A673 (cell line): ENCODE measurements at places on chromosomes 7 and 10. TPM values are rescaled to one million over a fixed set of nuclear protein-coding genes. Genes with fewer than 3 reads are reported as not detected.

DNA sequence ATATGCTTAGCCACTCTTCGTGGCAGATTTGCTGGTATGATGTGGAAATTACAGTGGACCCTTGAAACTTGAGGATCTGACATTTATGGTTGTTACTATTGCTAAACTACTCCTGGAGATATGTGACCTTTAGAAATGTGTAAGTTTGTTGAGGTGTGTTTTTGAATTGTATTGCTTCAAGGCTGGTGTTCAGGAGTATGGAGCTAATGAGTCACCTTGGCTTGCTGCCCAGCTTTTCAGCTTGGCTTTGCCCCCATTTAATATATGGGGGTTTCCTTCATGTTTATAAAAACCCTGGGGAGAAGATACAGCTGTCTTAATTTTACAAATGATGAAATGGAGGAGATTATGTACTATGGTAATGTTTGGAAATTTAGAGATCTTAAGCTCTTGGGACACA, 11.6 kb downstream of the HBP1 start:
- peak overlapping the region; percentile 70 for H3K27ac ChIP-seq
- no peak overlapping the region for H3K4me3 ChIP-seq
- DNase-seq, result peak; percentile 73
- peaks cover 12% of the 10 kb centered on the region for H3K36me3 ChIP-seq

- no peaks in the 10 kb centered on the region for H3K36me3 ChIP-seq
- H3K4me3 ChIP-seq, result no peak overlapping the region
- H3K4me1 ChIP-seq, result no peaks in the 10 kb centered on the region
- no peaks in the 10 kb centered on the region for H3K27me3 ChIP-seq
- no peak overlapping the region for H3K27ac ChIP-seq
Observed at GRCh38 chr10:71459513-71459912, 62.8 kb downstream of the CDH23 start.

DNA sequence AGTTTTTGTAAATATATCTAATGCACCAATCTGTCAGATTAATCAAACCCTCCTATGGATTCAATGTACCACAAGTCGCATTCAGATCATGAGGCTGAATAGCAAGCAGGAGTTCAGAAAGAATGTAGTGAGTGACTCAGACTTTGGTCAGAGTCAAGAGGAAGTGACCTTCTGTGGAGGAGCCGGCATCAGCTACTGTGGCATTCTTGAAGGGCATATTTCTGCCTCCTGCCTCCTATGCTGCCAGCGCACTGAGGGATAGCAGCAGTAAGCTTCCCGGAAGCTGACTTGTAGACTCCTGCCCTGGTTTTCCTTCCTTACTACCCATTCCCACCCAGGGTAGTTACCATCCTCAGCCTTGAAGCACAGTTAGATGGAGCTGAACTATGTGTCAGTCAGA, 867.5 kb downstream of the NRG3 start:
- H3K36me3 ChIP-seq, result no peaks in the 10 kb centered on the region
- no peaks in the 10 kb centered on the region for H3K4me1 ChIP-seq
- DNase-seq, result no peak
- no peaks in the 10 kb centered on the region for H3K27me3 ChIP-seq
- H3K27ac ChIP-seq, result no peak overlapping the region

GRCh38 chr7:102230593-102230992, 56.1 kb upstream of the SH2B2 start:
- no peaks in the 10 kb centered on the region for H3K4me1 ChIP-seq
- H3K27me3 ChIP-seq, result no peaks in the 10 kb centered on the region
- DNase-seq, result no peak

GRCh38 chr10:129971381-129972144, 7.5 kb upstream of the EBF3 start:
- no peaks in the 10 kb centered on the region for H3K36me3 ChIP-seq
- H3K27ac ChIP-seq, result no peak overlapping the region
- H3K4me1 ChIP-seq, result peaks cover 19% of the 10 kb centered on the region
- DNase-seq, result peak; percentile 90
- peaks cover 18% of the 10 kb centered on the region for H3K27me3 ChIP-seq
- H3K4me3 ChIP-seq, result peak overlapping the region; percentile 53

DNA sequence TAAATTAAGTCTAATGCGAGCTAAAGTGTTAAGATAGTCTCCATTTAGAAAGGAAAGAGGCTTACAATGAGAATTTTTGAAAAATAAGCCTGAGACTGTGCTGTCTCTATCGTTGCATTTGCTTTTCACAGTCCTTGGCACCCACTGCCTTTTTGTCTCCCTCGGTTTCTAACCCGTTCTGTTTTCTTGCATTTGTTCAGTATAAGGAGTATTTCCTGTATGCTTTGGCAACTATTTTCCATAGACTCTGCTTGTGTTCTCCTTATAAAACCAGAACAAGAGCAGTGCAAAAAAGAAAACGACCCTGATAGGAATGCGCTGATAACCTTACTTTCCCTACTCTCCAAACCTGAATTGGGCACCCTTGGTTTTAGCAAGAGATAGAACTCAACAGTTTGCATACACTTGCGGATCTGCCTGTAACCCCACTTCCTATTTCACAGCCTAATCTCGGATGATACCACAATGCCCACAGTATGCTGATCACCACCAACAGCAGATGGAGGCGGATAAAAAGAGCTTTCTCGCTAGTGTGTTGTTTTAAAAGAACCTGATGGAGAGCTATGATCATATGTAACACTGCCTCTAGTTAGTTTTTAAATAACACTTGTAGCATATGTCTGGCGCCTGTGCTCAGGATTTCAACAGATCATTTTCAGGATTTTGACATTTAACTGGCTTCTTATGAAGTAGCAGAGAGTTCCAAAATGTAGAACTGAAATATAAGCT, 1.6 kb upstream of the ARHGAP12 start:
- H3K27me3 ChIP-seq, result no peaks in the 10 kb centered on the region
- peak overlapping the region; percentile 97 for H3K4me3 ChIP-seq
- H3K27ac ChIP-seq, result peak overlapping the region; percentile 95
- no peaks in the 10 kb centered on the region for H3K36me3 ChIP-seq

Gene KCNIP2
- total RNA-seq, result 0.86 and 2.8 TPM in 2 replicates
